Stimulated activated CD4-positive, alpha-beta T cell treated with anti-CD3 and anti-CD28 coated beads, Interleukin-1b, Interleukin-23, amount 100 ng/mL, for 1 hour (primary cell): ENCODE measurements at places on chromosomes 13 and 19.

GRCh38 chr13:44437356-44438233 is 64.0 kb downstream of the SERP2 start:
- no peak for DNase-seq

DNA sequence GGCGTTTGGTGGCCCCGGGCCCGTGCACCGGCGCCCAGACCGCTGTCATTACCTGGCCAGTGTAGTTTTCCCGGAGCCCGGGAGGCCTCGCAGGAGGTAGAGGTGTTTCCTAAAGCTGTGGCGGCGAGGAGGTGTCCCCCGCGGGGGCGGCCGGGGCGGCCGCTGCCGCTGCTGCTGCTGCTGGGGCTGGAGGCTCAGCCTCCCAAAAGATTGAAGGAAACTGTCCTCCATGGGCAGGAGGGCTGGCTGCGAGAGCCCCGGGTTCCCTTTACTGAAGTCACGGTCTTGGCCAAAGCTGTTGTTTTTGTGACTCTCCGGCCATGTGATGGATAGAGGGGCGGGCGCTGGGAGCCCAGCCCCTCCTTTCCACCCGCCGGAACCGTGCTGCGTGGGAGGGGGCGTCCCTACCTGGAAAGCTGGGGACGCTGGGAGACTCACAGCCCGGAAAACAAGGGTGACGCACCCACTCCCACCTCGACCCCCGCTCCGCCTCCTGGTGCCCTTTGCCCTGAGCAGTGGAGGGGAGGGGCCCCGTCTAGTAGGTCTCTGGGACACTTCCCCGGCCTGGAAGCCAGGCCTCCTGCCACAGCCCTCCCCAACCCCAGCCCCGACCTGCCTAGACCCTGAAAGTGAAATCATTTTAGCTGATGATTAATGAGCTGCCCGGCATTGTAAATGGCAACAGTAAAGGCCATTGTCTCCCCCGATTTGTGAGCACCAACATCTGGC is at the start of gene N4BP2L1:
Gene N4BP2L1, minus strand, starts transcription at position 279 of the 729 bp plus-strand sequence. Its CDS starts 48 bp downstream, at position 231.
- DNase-seq = peak; percentile 53

- DNase-seq = no peak
Observed at GRCh38 chr13:100513987-100514670, 74.5 kb downstream of the GGACT start.

DNA sequence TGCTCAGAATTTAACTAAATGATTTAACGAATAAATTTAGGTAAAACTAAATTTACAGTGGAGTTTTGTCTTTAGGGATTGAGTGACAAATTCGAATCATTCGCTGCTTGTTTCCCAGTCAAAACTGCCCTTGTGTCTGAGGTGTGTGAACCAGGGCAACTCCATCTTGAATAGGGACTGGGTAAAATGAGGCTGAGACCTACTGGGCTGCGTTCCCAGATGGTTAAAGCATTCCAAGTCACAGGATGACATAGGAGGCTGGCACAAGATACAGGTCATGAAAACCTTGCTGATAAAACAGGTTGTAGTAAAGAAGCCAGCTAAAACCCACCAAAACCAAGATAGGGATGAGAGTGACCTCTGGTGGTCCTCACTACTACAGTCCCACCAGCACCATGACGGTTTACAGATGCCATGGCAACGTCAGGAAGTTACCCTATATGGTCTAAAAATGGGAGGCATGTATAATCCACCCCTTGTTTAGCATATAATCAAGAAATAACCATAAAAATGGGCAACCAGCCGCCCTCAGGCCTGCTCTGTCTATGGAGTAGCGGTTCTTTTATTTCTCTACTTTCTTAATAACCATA is 10.2 kb upstream of the ANKRD10 start:
- DNase-seq = no peak

DNA sequence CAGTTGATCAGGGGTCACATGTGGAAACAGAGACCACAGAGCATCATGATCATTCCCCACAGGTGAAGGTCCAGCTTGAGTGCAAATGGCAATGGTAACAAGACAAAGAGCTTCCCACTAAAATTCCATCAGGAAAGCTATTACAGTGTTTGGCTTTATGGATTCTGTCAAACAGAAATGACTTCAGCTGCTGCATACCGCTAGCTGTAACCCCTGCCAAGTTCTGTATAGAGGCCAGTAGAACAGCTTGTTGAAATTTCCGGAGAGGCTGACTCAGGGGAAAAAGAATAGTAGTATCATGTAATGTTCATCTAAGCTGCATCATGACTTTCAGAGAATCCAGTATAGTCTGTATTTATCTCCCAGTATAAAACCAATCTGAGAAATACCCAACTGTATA is 1704.7 kb downstream of the SLITRK5 start:
- no peak for DNase-seq

DNA sequence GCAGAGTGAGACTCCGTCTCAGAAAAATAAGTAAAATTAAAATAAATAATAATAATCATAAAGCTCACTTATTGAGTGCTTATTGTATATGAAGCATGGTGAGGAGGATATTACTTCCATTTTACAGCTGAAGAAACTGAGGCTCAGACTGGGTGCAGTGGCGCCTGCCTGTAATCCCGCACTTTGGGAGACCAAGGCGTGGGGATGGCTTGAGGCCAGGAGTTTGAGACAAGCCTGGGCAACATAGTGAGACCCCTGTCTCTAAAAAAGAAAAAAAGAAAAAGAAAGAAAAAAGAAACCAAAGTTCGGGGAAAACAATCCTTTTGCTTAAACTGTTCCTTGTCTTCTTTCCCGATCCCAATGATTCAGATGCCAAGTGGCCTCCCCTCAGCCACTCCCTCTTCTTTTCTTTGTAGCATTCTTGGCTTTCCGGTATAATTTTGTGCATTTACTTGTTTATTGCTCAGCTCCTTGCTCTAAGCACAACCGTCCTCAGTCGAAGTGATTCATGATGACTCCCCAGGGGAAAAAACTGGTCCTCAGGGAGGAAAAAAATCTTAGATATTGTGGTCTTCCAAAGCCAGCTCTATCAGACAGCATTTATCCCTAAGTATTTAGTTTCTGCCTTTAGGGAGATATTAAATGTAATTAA is 965 bp upstream of the EIF3G start:
- no peak for DNase-seq

DNA sequence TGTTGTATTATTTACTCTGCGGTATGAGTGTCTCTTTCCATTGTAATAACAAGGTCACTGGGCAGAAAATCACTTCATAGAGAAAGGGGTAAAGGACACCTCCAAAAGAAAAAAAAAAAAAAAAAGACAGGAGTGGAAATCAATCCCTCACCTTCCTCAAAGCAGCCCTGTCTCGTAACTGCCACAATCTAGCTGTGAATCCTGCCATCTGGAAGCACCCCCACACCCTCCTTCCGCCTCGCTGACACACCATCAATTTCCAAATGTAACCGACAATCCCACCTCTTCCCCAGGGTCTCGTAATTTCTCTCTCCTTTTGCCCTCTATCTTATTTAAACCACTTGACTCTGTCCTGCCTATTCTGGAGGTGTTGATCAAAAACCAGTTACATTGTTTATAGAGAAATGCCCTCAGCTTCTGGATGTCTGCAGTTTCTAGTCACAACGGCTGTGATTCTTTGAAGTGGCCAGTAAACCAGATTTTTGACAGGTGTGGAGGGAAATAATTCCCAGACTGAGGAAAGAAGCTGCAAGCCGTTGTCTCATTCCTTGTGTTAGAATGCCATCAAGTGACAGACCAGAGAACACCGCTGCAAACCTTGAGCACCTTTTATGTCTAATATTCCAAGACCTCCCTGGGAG is 9.1 kb upstream of the POP4 start:
- no peak for DNase-seq

DNA sequence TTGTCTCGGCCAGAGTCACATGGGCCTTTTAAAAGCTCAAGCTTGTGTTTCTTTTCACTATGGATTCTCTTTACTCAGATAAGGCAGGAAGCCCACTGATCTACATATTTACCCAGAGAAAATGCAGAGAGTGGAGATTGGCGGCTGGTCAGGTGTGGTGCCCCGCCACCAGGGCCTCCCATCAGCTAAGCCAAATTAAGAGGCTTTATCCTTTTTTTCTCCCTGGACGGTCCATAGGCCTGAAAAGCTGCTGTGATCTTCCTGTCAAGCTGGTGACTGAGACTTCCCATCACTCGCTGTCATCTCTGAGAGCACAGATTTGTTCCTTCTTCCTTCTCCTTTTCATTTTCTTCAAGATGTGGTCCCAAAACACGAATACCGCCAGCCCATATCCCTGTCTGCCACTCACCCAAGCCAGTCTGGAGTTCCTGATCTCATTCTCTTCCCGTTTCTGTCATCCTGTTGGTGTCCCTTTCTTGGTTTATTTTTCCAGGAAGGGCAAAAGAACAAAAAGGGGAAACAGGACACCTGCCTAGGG is 1.9 kb downstream of the SAFB start:
- DNase-seq = no peak

- no peak for DNase-seq
Observed at GRCh38 chr13:24218977-24219376, 58.5 kb downstream of the SPATA13 start.

- no peak for DNase-seq
Observed at GRCh38 chr19:7013678-7014077, 7.6 kb downstream of the MBD3L2B start.

DNA sequence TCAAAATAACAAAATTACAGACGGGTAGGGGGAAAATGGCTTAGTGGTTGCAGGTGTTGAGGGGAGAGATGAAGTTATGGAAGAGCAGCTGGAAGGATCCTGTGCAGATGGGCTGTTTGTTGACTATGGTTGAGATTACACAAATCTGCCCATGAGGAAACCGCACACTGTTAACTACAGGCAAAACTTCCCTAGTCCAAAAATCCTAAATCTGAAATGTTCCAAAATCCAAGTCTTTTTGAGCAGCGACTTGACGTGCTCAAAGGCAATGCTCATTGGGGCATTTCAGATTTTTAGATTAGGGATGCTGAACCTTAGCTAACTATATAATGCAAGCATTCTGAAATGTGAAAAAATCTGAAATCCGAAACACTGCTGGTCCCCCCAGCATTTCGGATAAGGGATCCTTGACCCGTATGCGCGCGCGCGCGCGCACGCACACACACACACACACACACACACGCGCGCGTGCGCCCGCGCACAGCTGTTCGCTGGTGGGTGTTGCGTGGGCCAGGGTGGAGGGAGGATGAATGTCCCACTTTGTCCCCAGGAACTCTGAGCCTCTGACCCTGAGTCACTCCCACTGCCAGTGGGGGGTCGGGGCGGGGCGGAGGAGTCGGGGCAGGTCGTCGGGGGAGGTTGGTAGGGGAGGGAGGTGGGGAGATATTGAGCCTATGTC is 6.8 kb downstream of the F2RL3 start:
- no peak for DNase-seq

DNA sequence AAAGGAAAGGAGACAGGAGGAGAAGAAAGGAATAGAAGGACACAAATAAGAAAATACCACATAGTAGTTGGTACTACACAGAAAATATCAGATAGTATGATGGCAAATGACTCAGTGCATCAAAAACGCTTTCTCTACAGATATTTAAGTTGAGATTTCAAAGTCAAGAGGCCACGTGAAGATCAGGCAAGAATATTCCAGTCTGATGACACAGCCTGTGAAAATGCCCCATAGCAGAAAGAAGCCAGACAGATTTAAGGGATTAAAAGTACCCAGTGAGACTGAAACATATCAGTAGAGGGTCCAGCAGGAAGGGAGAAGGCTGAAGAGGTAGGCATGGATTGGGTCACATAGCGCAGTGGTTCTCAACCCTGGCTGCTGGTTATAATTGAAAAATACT is 113.7 kb downstream of the VWA8 start:
- DNase-seq = no peak

DNA sequence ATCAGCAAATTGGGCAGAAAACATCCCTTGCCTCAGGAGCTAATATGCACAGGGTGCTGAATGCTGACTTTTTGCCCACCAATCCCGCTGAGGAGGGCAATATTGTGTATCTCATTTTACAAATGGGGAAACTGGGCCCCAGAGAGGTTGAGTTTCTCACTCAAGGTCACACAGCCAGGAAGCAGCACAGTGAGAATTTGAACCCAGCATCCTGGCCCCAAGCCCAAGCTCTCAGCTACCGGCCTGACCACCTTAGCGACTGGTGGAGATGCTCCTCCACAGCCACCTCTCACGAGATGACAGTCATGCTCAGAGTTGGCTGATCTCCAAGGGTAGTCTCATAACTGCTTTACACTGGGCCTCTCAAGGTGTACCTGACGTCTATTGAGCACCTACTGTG is 3.5 kb downstream of the FBXW9 start:
- no peak for DNase-seq

GRCh38 chr19:1400281-1401137 is 833 bp downstream of the GAMT start:
- DNase-seq = no peak

- no peak for DNase-seq
Observed at GRCh38 chr13:29165840-29166239, 345.7 kb downstream of the MTUS2 start.

- no peak for DNase-seq
Observed at GRCh38 chr19:51702825-51703574, 9.9 kb downstream of the SPACA6 start.

DNA sequence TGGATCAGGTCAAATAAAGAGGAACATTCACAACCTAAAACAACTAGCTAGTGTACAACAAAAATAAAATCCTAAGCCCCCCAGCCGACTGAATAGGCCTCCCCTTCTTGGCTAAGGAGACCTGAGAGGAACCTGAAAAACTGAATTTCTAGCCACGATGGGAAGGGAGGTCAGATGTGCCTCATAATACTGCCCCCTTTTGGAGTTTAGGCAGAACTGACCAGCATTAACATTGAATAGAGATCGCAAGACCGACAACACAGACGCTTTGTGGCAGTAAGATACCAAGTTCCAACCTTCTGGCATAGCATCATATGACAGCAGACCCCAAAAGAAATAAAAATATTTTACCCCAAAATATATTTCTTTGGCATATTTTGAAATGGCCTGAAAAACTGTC is 15.9 kb downstream of the CBY2 start:
- DNase-seq = no peak

- DNase-seq = no peak
Observed at GRCh38 chr13:31913459-31913858, 118.1 kb upstream of the FRY start.

DNA sequence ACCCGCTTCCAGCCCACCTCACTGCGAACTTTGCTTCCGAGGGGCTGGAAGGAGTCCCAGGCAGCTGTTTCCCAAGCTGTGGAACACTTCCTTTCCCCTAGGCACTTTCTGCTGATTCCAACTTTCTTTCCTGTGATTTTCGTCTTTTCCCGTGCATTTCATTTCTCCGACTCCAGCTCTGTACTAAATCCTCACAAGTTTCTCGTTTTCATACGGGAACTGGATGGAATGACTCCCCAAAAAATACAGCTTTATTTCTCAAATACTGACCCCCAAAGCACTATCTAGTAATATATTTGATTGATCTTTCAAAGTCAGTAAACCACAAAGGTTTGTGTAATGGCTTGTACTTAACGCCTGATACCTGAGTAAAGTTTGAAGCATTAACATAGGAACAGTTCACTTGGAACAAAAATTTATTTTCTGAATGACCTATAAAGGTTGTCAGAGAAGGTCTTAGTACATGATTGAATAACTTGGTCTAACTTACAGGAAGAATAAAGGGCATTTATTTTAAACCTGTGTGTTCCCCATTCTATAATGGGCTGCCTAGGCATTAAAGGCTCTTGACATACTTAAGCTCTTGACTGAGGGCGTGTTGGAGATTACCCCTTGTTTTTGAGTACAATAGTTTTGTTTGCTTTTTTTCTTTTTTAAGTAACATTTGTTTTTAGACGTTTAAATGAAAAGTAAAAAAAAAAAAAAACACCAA is 1.3 kb upstream of the PCDH9 start:
- DNase-seq = no peak
